CD8-positive, alpha-beta memory T cell (primary cell): ENCODE measurements at places on chromosomes 2 and 18. TPM values are rescaled to one million over a fixed set of nuclear protein-coding genes. Genes with fewer than 3 reads are reported as not detected.
A peak's percentile ranks its signal among the peaks of the same experiment; 100 is the strongest.

The AQP4 gene
- polyA plus RNA-seq: not detected

The IL36RN gene
- not detected for polyA plus RNA-seq

The ANKRD30BL gene
- polyA plus RNA-seq: not detected

The ROCK2 gene
- polyA plus RNA-seq: 15.5 TPM

The ITGB6 gene
- not detected for polyA plus RNA-seq

The SCYGR4 gene
- polyA plus RNA-seq: not detected

The SCN9A gene
- polyA plus RNA-seq: not detected

The HOXD9 gene
- polyA plus RNA-seq: not detected

The TEX44 gene
- polyA plus RNA-seq: not detected

The AGXT gene
- polyA plus RNA-seq: not detected

DNA sequence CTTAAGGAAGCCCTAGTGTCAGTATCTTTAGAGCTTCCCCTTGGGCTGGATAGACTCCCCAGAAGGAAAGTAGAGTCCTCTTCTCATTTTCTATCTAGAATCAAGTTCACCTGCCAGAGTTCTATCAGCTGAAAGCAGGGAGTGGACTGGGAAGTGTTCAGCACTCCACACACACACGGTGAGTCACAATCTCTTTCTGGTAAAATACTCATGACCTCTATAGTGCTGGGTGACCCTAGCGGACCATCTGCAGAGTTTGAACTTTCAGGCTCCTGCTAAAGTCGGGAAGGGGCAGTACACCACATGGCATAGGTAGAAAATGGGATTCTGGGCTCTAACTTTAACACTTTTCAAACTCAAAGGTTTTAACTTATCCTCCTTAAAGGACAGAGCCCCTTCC lies 43.3 kb downstream of the SAP130 start:
- DNase-seq: no peak
- H3K36me3 ChIP-seq: peaks cover 59% of the 10 kb centered on the region
- no peaks in the 10 kb centered on the region for H3K4me1 ChIP-seq
- no peaks in the 10 kb centered on the region for H3K27me3 ChIP-seq

GRCh38 chr2:12507295-12507694 lies 209.4 kb upstream of the TRIB2 start:
- DNase-seq: peak; percentile 25
- H3K27ac ChIP-seq: no peak overlapping the region
- H3K4me3 ChIP-seq: no peak overlapping the region

- H3K27me3 ChIP-seq: no peaks in the 10 kb centered on the region
- no peaks in the 10 kb centered on the region for H3K4me1 ChIP-seq
- DNase-seq: no peak
- H3K36me3 ChIP-seq: no peaks in the 10 kb centered on the region
- no peak overlapping the region for H3K4me3 ChIP-seq
Observed at GRCh38 chr2:48199070-48199469, 292.8 kb upstream of the FBXO11 start.

DNA sequence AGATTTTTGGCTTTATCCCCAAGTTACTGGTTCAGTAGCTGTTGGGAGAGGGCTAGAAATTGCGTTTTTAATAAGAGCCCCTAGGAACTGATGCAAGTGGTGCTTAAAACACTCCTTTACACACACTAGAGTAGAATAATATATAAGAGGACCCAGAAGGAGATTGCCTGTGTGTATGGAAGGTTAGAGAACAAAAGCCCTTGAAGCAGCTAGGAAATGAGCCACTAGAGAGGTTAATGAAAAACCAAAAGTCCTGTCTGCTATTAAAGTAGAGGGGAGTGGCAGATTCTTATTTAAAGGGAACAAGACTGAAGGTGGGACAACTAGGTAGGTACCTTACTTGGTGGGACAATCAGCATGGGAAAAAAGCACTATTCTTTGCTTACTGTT lies 14.4 kb upstream of the SLC39A10 start:
- no peaks in the 10 kb centered on the region for H3K36me3 ChIP-seq
- H3K27me3 ChIP-seq: no peaks in the 10 kb centered on the region
- DNase-seq: no peak
- H3K27ac ChIP-seq: no peak overlapping the region
- H3K4me3 ChIP-seq: no peak overlapping the region

DNA sequence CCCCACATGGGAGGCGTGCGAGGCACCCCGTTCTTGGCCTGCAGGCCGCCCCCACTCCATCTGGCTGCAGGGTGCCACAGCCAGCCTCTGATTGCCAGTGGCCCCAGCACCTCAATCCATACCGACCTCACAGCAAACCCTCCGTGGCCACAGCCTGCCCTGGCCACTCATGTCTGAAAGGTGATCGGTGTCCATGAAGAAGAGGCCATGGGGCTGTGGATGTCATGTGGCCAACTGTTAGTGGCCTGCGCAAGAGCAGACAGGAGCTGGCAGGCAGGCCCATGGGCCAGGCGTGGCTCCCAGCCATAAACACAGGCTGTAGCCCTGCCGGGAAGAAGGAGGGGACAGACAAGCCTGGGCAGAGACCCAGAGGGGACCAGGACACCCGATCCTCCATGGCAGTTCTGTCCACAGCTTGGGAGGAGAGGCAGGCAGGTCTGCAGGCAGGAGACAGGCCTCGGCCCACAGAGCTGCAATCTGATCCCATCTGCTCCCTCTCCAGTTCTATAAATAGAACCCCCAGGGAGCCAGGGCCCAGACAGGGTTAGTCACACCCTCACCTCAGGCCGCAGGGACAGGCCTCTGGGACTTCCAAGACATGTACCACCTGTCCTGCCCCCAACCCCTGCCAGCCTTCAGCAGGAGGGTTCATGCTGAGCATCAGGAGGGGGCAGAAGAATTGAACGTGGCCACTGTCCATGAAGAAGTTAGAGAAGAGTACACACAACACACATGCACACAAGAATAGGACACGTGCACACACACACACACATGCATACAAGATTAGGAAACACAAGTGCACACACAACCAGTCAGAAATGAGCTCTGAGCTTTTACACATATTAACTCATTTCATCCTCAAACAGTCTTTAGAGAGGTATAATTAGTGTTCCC lies 16.9 kb downstream of the STEAP3 start:
- H3K4me1 ChIP-seq: no peaks in the 10 kb centered on the region
- H3K27me3 ChIP-seq: no peaks in the 10 kb centered on the region
- no peak overlapping the region for H3K27ac ChIP-seq

DNA sequence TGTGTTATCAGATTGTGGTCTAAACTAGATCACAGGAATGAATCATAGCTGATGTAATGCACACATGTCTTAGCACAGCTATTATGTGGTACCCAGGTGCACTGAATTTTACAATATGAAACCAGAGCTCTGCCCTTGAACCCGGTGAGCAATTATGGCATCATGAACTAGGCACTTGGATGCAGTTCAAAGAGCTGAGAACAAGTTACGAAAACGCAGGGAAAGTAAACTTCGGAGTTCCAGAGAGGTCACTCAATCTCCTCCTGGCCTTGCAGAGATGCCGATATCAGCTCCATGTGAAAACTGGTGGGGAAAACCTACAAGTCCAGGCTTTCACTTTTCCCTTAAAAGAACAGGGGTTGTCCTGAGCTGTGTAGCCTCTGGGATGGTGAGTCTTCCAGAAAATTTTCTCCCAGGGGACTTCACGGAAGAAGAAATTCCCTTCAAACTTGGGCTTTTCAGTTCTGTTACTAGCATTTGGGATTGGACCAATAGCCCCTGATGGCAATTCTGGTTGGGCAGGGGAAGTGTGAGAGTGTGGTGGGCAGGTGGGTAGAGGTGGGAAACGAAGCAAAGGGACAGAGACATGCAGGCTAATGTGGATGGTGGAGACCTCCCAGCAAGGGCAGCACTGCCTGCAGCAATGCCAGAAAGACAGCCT lies 71.1 kb upstream of the SH3BP4 start:
- no peaks in the 10 kb centered on the region for H3K27me3 ChIP-seq
- DNase-seq: no peak

GRCh38 chr18:66560094-66560493 lies 43.8 kb downstream of the CDH19 start:
- H3K27ac ChIP-seq: no peak overlapping the region
- no peaks in the 10 kb centered on the region for H3K36me3 ChIP-seq
- H3K4me3 ChIP-seq: no peak overlapping the region
- no peaks in the 10 kb centered on the region for H3K4me1 ChIP-seq
- no peaks in the 10 kb centered on the region for H3K27me3 ChIP-seq
- DNase-seq: no peak

DNA sequence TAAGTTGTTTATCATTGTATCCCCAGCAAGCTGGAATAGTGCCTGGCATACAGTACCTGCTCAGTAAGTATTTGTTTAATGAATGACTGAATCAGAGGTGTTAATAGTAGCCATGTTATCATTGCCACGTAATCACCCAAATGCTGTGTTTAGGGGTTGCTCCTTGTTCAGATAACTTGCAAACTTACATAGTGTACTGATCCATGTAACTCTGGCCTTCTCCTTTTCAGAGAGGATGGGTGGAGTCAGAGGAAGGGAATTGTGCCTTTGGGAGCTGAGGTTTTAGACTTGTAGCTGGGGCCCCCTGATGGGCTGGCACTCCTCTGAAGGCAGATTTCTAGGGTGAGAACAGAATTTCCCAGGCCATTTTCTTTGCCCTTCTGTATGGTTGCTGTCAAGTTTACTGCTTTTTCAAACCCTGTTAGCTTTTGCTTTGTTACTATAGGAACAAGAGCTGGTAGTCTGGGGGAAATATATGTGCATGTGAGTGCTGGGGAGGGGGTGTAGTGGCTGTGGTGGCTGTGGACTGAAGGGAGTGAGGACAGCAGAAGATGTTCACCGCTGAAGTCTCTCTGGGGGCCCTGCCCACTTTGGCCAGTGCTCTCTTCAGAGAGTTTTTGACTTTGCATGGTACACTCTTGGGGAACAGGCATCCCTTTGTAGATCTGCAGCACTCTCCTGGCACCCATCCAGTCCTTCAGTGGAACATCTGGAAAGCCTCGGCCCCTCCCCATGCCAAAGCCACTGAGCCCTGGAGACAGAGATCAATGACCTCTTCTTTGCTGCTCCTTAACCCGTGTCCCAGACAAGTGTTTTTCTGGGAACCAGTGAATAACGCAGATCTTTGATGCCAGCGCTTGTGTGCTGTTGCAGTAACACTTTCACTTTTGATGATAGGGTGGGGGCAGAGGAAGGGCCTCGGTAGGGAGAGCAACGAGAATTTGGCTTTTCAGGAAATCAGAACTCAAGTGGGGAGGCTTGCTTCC lies 209.0 kb downstream of the PRKCE start:
- H3K4me1 ChIP-seq: peaks cover 27% of the 10 kb centered on the region
- peak overlapping the region; percentile 6 for H3K27ac ChIP-seq
- peak overlapping the region; percentile 46 for H3K4me3 ChIP-seq
- DNase-seq: no peak
- no peaks in the 10 kb centered on the region for H3K27me3 ChIP-seq

- no peaks in the 10 kb centered on the region for H3K27me3 ChIP-seq
- H3K4me1 ChIP-seq: no peaks in the 10 kb centered on the region
- no peak overlapping the region for H3K27ac ChIP-seq
- H3K4me3 ChIP-seq: no peak overlapping the region
- H3K36me3 ChIP-seq: peaks cover under 1% of the 10 kb centered on the region
Observed at GRCh38 chr18:80143881-80144280, 34.8 kb downstream of the ADNP2 start.

- no peaks in the 10 kb centered on the region for H3K4me1 ChIP-seq
- H3K27me3 ChIP-seq: no peaks in the 10 kb centered on the region
- H3K4me3 ChIP-seq: no peak overlapping the region
- H3K36me3 ChIP-seq: peaks cover 35% of the 10 kb centered on the region
- no peak overlapping the region for H3K27ac ChIP-seq
Observed at GRCh38 chr2:101887328-101887727, 104.4 kb upstream of the IL1R2 start.

GRCh38 chr18:8946066-8946838 lies 156.2 kb upstream of the NDUFV2 start:
- H3K27ac ChIP-seq: no peak overlapping the region
- no peaks in the 10 kb centered on the region for H3K36me3 ChIP-seq
- no peak for DNase-seq
- H3K27me3 ChIP-seq: no peaks in the 10 kb centered on the region

DNA sequence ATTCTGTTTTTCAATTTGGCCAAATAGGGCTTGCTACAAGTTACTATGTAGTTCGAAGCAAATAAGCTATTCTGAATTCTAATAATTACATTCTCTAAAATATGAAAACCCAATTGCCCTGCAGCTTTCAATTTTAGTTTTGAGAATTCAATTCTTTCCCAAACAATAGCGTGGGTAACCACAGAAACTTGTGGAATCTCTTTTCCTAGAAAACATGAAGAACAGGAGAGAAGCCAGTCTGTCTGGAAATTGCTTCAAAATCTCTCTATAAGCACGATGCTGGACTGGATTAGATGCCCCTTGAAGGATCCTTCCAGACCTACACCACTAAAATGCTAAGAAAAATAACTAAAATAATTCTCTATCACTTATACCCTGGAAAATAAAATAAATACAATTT lies 115.0 kb downstream of the THADA start:
- DNase-seq: no peak
- H3K36me3 ChIP-seq: no peaks in the 10 kb centered on the region
- H3K4me1 ChIP-seq: no peaks in the 10 kb centered on the region
- no peaks in the 10 kb centered on the region for H3K27me3 ChIP-seq
- no peak overlapping the region for H3K27ac ChIP-seq

DNA sequence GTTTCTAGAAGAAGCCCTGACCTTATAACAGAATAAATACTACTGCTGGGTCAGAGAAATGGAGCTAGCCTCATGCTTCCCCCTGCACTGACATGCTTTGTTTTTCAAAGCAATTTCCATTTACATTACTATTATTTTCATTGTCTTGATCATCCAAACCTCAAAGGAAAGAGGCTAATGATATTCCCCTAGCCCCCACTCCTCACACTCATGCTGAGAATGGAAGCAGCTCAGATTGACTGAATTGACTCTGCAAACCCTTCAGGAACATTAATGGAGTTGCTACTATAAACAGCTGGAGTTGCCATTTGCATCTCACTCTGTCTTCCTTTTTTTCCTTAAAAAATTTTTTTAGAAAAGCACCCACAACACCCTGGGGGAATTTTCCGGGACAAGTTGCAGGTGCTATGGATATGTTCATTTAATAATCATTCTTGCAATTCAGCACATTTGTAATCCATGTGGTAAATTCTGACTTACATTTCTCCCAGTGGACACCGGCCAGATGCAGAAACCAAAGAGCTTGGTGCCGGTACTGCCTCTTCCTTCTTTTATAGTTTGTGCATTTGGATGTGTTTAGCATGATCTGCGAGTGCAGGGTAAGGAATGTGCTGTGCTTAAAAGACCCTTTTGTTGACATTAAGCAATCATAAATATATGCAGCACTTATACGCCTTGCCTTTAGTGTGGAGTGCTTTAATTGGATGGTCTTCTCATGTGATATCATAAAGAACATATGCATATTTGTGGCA lies 103.3 kb upstream of the OSR1 start:
- H3K27ac ChIP-seq: no peak overlapping the region
- no peaks in the 10 kb centered on the region for H3K27me3 ChIP-seq
- H3K36me3 ChIP-seq: no peaks in the 10 kb centered on the region
- no peak overlapping the region for H3K4me3 ChIP-seq

- no peaks in the 10 kb centered on the region for H3K27me3 ChIP-seq
- no peak overlapping the region for H3K4me3 ChIP-seq
- DNase-seq: no peak
- H3K27ac ChIP-seq: no peak overlapping the region
- H3K4me1 ChIP-seq: no peaks in the 10 kb centered on the region
- H3K36me3 ChIP-seq: no peaks in the 10 kb centered on the region
Observed at GRCh38 chr2:124193706-124194105, 168.6 kb downstream of the CNTNAP5 start.

GRCh38 chr18:3867864-3868311 lies 417.9 kb downstream of the TGIF1 start:
- H3K27ac ChIP-seq: no peak overlapping the region
- H3K4me1 ChIP-seq: no peaks in the 10 kb centered on the region
- DNase-seq: no peak
- H3K4me3 ChIP-seq: no peak overlapping the region
- no peaks in the 10 kb centered on the region for H3K27me3 ChIP-seq

GRCh38 chr2:102340778-102341177 lies 14.8 kb upstream of the IL18R1 start:
- no peaks in the 10 kb centered on the region for H3K36me3 ChIP-seq
- H3K27me3 ChIP-seq: no peaks in the 10 kb centered on the region
- no peak for DNase-seq
- H3K4me1 ChIP-seq: no peaks in the 10 kb centered on the region
- no peak overlapping the region for H3K4me3 ChIP-seq
